ENCODE measurements at places on chromosomes 4 and X.

DNA sequence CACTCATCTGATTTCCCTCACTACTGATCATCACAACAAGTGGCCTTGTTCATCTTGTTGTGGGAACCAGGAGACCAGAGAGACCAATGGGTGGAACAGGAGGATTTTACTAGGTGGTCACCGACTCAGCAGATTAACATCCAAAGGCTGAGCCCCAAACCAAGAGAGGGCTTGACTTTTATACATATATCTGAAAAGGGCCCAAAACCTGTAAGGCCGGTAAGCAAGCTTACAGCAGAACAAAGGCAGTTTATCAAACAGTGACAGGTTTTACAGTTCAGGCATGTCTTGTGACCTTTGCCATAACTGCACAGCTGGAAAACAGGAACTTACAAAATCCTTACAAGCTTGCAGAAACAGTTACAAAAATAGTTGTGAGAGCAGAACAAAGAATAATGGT lies 195.9 kb downstream of the OR13H1 start:
- no peak overlapping the region for H3K4me3 ChIP-seq
- no peaks in the 10 kb centered on the region for H3K27me3 ChIP-seq
- H3K36me3 ChIP-seq: no peaks in the 10 kb centered on the region
- H3K27ac ChIP-seq: no peak overlapping the region
- no peak for DNase-seq

DNA sequence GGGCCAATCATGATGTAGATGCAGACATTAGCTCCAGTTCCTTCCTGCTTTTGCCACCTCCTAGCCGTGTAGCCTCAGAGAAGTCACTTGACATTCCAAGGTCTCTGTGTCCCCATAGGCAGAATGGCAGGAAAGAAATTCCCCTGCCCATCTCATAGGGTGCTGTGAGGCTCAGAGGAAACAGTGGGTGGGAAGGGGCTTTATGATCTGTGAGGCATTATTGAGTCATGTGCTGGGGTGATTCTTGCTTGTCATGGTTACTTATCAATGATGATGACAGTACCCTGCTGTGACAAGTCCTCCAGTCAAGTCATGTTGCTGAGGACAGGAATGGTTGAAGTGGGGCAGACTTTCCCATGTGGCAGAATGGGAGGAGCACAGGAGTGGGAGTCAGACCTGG lies 63.7 kb downstream of the MSX1 start:
- DNase-seq: no peak
- peaks cover 7% of the 10 kb centered on the region for H3K4me1 ChIP-seq
- no peaks in the 10 kb centered on the region for H3K27me3 ChIP-seq
- no peak overlapping the region for H3K27ac ChIP-seq
- H3K4me3 ChIP-seq: no peak overlapping the region

GRCh38 chrX:17606231-17606630 lies 131.1 kb upstream of the SCML1 start:
- H3K27ac ChIP-seq: no peak overlapping the region
- H3K4me3 ChIP-seq: no peak overlapping the region
- DNase-seq: no peak
- H3K27me3 ChIP-seq: no peaks in the 10 kb centered on the region
- no peaks in the 10 kb centered on the region for H3K36me3 ChIP-seq

- no peak overlapping the region for H3K4me3 ChIP-seq
- H3K27me3 ChIP-seq: no peaks in the 10 kb centered on the region
- H3K4me1 ChIP-seq: no peaks in the 10 kb centered on the region
- no peak for DNase-seq
- H3K36me3 ChIP-seq: no peaks in the 10 kb centered on the region
Observed at GRCh38 chr4:7416745-7417432, 17.8 kb downstream of the PSAPL1 start.

GRCh38 chr4:181745933-181746625 lies 497.1 kb upstream of the TENM3 start:
- no peak for DNase-seq
- H3K4me3 ChIP-seq: no peak overlapping the region
- no peak overlapping the region for H3K27ac ChIP-seq
- no peaks in the 10 kb centered on the region for H3K36me3 ChIP-seq
- H3K4me1 ChIP-seq: no peaks in the 10 kb centered on the region

- no peak overlapping the region for H3K4me3 ChIP-seq
- H3K27me3 ChIP-seq: no peaks in the 10 kb centered on the region
- H3K4me1 ChIP-seq: no peaks in the 10 kb centered on the region
Observed at GRCh38 chr4:164579270-164579942, 174.5 kb upstream of the SMIM31 start.

DNA sequence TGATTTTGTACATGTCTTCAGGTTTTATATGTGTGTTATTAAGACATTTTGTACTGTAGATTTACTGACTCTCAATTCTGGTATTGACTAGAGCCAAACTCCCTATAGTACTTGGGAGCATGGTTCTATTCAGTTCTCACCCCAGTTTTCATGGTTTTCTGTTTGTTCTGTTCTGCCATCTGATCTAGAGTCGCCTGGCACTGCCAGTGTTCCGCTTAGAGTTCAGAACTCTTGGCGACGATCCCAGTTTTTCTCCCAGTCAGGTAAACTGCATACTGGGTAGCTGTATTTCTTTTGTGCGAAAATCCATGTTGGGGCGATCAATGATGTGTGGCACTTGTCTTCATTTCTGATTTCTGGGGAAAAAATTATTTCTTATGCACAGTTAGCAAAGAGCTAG lies 78.0 kb downstream of the PHOX2B start:
- H3K4me1 ChIP-seq: no peaks in the 10 kb centered on the region
- no peaks in the 10 kb centered on the region for H3K27me3 ChIP-seq
- no peaks in the 10 kb centered on the region for H3K36me3 ChIP-seq
- DNase-seq: no peak

DNA sequence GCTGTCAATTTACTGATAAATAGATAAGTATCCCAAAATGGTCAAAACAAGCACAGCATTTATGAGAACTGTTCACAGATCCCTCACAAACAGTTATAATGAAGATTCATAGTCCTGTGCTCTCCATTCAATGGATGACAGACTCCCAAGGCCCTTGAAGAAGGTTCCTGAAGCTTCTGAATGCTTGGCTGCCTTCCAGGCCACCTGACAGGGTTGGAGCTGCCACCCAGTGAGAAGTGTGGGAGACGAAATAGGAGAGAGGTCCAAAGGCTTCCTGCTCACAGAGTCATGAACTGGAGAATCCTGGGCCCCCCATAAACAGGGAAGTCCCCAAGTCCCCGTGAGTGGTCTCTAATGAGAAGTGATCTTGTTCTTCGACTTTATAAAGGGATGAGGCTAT lies 26.0 kb upstream of the ANXA3 start:
- DNase-seq: no peak
- no peaks in the 10 kb centered on the region for H3K36me3 ChIP-seq
- no peaks in the 10 kb centered on the region for H3K4me1 ChIP-seq

Measured in CD8-positive, alpha-beta memory T cell (primary cell).